ENCODE measurements at places on chromosomes 7 and 10. TPM values are rescaled to one million over a fixed set of nuclear protein-coding genes. Genes with fewer than 3 reads are reported as not detected.
A peak's percentile ranks its signal among the peaks of the same experiment; 100 is the strongest.

- H3K4me1 ChIP-seq, result no peaks in the 10 kb centered on the region
- H3K36me3 ChIP-seq, result no peaks in the 10 kb centered on the region
- H3K27ac ChIP-seq, result no peak overlapping the region
- H3K4me3 ChIP-seq, result no peak overlapping the region
Measured at GRCh38 chr7:130345136-130345535, 520 bp downstream of the CPA5 start.

GRCh38 chr7:2405601-2406345 is 2.4 kb downstream of the CHST12 start:
- no peaks in the 10 kb centered on the region for H3K36me3 ChIP-seq
- DNase-seq, result peak; percentile 42
- peaks cover 74% of the 10 kb centered on the region for H3K4me1 ChIP-seq
- no peaks in the 10 kb centered on the region for H3K27me3 ChIP-seq

The RAMP3 gene
- 0.63 TPM for total RNA-seq

- no peak for DNase-seq
- H3K27me3 ChIP-seq, result no peaks in the 10 kb centered on the region
- no peaks in the 10 kb centered on the region for H3K36me3 ChIP-seq
- H3K4me1 ChIP-seq, result peaks cover 35% of the 10 kb centered on the region
Measured at GRCh38 chr10:132536241-132536876, 1.2 kb upstream of the INPP5A start.

GRCh38 chr10:131792011-131792651 is 108.7 kb upstream of the PPP2R2D start:
- H3K4me1 ChIP-seq, result no peaks in the 10 kb centered on the region
- DNase-seq, result no peak
- no peak overlapping the region for H3K4me3 ChIP-seq
- H3K27ac ChIP-seq, result no peak overlapping the region
- H3K27me3 ChIP-seq, result peaks cover 33% of the 10 kb centered on the region
- no peaks in the 10 kb centered on the region for H3K36me3 ChIP-seq

GRCh38 chr7:80924090-80924489 is 5.2 kb upstream of the SEMA3C start:
- no peak overlapping the region for H3K27ac ChIP-seq
- H3K4me3 ChIP-seq, result no peak overlapping the region
- H3K36me3 ChIP-seq, result no peaks in the 10 kb centered on the region
- no peaks in the 10 kb centered on the region for H3K4me1 ChIP-seq

- H3K36me3 ChIP-seq, result no peaks in the 10 kb centered on the region
- no peaks in the 10 kb centered on the region for H3K27me3 ChIP-seq
- no peak for DNase-seq
- no peaks in the 10 kb centered on the region for H3K4me1 ChIP-seq
Measured at GRCh38 chr10:52383088-52383487, 69.0 kb downstream of the DKK1 start.

DNA sequence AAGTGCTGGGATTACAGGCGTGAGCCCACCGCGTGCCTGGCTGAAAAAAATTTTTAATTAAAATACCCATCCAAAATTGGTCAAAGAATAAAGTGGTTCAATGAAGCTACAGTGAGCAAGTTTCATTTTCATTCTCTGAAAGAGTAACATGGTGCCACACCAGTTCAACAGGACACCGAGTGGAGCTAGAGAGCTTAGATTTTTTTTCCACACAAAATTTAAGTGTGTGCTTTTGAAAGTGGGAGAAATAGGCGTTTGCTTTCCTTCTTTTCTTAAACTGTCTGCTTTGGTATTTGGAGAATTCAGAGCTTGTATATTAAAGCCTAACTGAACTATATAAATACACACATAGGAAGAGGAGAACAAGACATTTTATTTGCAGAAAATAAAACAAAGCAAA is 43.4 kb downstream of the BPGM start:
- no peak for DNase-seq
- peaks cover 4% of the 10 kb centered on the region for H3K4me1 ChIP-seq
- H3K36me3 ChIP-seq, result no peaks in the 10 kb centered on the region
- H3K27ac ChIP-seq, result no peak overlapping the region

The NPTX2 gene
- 0.18 TPM for total RNA-seq

DNA sequence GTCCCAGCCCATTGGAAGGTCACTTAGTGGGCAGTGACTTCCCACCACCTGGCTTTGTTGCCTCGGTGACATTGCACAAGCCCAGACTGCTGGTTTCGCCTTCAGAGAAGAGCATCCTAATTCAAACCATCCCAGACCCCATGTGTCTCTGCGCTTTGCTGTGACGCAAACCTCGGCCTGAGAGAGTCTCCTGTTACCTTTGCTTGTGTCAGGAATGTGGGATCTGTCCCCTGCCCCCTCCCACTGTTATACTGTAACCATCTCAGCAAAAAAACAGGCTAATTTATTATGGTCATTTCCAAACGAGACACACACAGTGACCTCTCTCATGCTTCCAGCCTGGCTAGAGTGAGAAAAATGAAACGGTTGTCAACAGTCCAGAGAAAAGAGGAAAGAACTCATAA is 25.0 kb upstream of the AQP1 start:
- H3K36me3 ChIP-seq, result no peaks in the 10 kb centered on the region
- no peak overlapping the region for H3K4me3 ChIP-seq
- no peak overlapping the region for H3K27ac ChIP-seq
- no peak for DNase-seq
- no peaks in the 10 kb centered on the region for H3K27me3 ChIP-seq

- DNase-seq, result no peak
- H3K27me3 ChIP-seq, result no peaks in the 10 kb centered on the region
- H3K36me3 ChIP-seq, result no peaks in the 10 kb centered on the region
- peaks cover 47% of the 10 kb centered on the region for H3K4me1 ChIP-seq
- no peak overlapping the region for H3K27ac ChIP-seq
- H3K4me3 ChIP-seq, result no peak overlapping the region
Measured at GRCh38 chr10:97851341-97852001, 1.8 kb downstream of the GOLGA7B start.

DNA sequence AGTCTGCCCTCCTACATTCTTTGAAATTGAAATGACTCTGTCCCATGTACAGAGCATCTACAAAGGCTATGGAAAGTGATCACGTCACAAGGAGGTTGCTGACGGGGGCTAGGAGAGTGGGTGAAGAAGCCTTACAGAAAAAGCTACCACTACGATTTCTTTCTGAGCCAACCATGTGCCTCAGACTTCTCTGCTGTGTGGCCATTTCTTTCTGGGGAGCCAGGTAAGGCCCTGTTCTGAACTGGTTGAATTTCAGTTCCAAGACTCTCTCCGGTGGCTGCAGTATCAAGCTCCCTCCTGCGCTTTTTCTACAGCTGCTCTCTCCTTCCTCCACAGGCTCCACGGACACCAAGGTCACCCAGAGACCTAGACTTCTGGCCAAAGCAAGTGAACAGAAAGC is 112.5 kb upstream of the PRSS1 start:
- H3K4me3 ChIP-seq, result no peak overlapping the region
- peaks cover 5% of the 10 kb centered on the region for H3K4me1 ChIP-seq
- no peaks in the 10 kb centered on the region for H3K36me3 ChIP-seq
- peak; percentile 57 for DNase-seq
- H3K27ac ChIP-seq, result peak overlapping the region; percentile 90
- no peaks in the 10 kb centered on the region for H3K27me3 ChIP-seq

- H3K4me3 ChIP-seq, result no peak overlapping the region
- peaks cover 32% of the 10 kb centered on the region for H3K4me1 ChIP-seq
- H3K27me3 ChIP-seq, result no peaks in the 10 kb centered on the region
- no peak for DNase-seq
- no peaks in the 10 kb centered on the region for H3K36me3 ChIP-seq
- no peak overlapping the region for H3K27ac ChIP-seq
Measured at GRCh38 chr7:148719753-148720152, 21.1 kb downstream of the CUL1 start.

- H3K4me1 ChIP-seq, result no peaks in the 10 kb centered on the region
- H3K27me3 ChIP-seq, result peaks cover 2% of the 10 kb centered on the region
- H3K27ac ChIP-seq, result no peak overlapping the region
- no peaks in the 10 kb centered on the region for H3K36me3 ChIP-seq
- no peak overlapping the region for H3K4me3 ChIP-seq
- no peak for DNase-seq
Measured at GRCh38 chr7:42493436-42494198, 256.6 kb upstream of the GLI3 start.

DNA sequence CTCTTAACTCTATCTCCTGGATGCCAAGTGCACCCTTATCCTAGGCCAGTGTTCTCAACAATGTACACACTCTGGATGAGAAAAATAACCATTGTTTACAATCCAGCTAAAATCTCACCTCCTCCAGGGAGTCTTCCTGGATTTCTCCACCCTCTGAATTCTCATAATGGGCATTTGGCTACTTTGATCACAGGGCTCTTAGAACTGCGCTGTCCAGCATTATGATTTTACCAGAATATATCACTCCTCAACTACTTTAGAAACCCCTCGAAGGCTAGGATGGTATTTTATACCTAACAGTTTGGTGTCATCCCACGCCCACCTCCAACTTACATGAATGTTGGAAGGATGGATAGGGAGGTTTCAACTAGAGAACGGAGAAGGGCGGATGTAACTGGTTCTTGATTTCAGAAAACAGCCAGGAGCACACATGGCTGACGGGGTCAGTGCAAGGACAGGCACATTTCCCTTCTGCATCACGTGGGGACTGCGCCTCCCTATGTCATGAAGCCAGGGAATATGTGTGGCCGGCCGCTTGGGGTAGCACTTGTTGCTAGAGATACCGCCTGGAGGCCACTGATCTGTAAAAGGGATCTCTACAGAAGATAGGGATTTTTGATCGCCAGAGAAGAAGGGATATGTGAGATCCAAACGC is 1.2 kb upstream of the ATP6V0E2 start:
- peak overlapping the region; percentile 57 for H3K27ac ChIP-seq
- H3K36me3 ChIP-seq, result peaks cover 16% of the 10 kb centered on the region
- peaks cover 76% of the 10 kb centered on the region for H3K4me1 ChIP-seq
- DNase-seq, result peak; percentile 14

The NOS3 gene
- 4.8 TPM for total RNA-seq

The PLEKHS1 gene
- not detected for total RNA-seq

DNA sequence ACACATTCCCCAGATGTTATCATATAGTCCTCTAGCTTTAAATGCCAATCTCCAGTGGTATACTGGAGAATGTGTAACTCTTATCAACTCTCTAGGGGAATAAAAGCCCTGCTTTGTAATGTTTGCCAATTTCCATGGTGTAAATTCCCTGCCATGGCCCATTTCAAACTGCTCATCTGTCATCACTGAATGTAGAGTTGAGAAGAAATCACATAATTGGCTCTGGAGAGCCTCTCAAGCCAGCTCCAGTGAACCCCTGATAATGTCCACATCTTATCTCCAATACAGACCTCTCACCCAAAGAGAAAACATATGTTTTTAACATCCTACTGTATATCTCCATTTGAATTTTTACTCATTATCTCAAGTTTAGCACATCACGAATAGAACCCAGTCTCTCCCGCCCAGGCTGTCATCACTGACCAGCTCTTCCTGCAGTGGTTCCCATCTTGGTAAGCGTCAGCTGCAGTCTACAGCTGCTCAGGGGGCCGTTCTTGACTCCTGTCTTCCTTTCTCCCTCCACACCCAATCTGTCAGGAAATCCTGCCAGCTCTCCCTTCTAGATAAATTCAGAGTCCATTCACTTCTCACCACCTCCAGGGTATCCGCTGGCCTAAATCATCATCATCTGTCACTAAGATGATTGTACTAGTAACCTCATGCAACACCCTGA is 332.4 kb downstream of the FRMD4A start:
- peaks cover 3% of the 10 kb centered on the region for H3K27me3 ChIP-seq
- H3K27ac ChIP-seq, result no peak overlapping the region
- no peaks in the 10 kb centered on the region for H3K36me3 ChIP-seq
- H3K4me1 ChIP-seq, result peaks cover 13% of the 10 kb centered on the region
- no peak for DNase-seq
- no peak overlapping the region for H3K4me3 ChIP-seq

DNA sequence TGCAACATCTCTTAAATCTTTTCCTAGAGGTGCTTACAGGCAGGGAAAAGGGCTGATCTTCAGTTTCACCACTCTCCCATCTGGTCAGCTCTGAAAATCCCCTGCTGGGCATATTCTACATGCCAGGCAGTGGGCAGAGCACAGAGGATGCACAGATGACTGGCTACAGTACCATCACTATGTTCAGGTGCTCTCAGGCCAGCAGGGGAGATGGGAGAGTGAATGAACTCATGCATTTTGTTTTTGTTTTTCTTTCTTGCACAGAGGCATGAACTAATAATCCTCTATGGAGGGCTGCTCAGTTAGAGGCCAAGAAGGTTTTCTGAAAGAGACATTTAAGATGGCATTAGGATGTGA is 19.3 kb downstream of the ELMO1 start:
- H3K4me3 ChIP-seq, result no peak overlapping the region
- no peak overlapping the region for H3K27ac ChIP-seq
- H3K36me3 ChIP-seq, result peaks cover 14% of the 10 kb centered on the region
- H3K4me1 ChIP-seq, result peaks cover 19% of the 10 kb centered on the region
- no peak for DNase-seq

GRCh38 chr10:23238015-23238414 is 45.9 kb downstream of the PTF1A start:
- no peaks in the 10 kb centered on the region for H3K36me3 ChIP-seq
- no peak for DNase-seq
- no peak overlapping the region for H3K4me3 ChIP-seq

GRCh38 chr7:152025937-152026890 is 740 bp downstream of the GALNT11 start:
- H3K27me3 ChIP-seq, result no peaks in the 10 kb centered on the region
- DNase-seq, result no peak
- no peaks in the 10 kb centered on the region for H3K36me3 ChIP-seq

DNA sequence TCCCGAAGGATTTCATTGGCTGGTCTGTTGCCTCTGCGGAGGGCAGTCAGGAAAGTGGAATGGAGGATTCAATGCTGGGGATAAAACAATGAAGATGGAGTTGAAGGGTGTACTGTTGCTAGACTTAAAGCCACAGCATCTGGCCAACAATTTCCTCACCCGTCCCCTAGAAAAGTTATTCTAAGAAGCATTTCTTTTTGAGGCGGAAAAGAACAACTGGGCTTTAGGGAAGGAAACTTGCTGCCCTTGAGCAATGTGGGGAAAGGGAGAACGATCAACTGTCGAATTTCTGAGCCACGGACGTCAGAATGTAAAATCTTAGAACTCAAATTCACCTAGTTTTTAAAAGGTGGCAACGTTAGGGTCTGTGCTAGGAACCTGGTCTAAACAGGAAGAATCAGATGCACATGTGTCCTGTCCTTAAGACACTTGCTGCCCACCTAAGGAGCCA is 664 bp downstream of the FMC1 start:
- H3K36me3 ChIP-seq, result peaks cover 14% of the 10 kb centered on the region
- H3K4me1 ChIP-seq, result peaks cover 8% of the 10 kb centered on the region
- no peak for DNase-seq
- no peaks in the 10 kb centered on the region for H3K27me3 ChIP-seq
- H3K4me3 ChIP-seq, result peak overlapping the region; percentile 96
- peak overlapping the region; percentile 97 for H3K27ac ChIP-seq

The IRF5 gene
- 6.6 TPM for total RNA-seq

DNA sequence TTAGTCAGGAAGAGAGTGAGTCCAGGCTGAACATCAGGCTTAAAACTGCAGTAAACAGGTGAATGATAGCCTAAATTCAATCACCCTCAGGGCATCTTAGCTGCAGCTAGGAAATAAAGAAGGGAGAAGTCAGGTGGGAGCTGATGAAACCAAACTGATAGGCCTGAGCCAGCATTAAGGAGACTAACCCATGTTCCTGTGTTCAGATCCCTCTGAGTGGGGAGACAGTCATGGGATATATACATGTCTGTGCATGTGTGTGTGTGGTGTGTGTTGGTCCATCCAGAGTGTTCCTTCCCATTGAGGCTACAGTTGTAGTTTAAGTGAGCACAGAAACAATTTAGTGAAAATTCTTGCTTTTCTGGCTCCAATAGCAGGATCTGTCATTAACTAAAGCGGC is 480.9 kb downstream of the PHTF2 start:
- no peak overlapping the region for H3K4me3 ChIP-seq
- H3K27me3 ChIP-seq, result peaks cover 6% of the 10 kb centered on the region
- no peaks in the 10 kb centered on the region for H3K36me3 ChIP-seq
- no peak overlapping the region for H3K27ac ChIP-seq
